ENCODE measurements at places on chromosomes 7 and 10.

DNA sequence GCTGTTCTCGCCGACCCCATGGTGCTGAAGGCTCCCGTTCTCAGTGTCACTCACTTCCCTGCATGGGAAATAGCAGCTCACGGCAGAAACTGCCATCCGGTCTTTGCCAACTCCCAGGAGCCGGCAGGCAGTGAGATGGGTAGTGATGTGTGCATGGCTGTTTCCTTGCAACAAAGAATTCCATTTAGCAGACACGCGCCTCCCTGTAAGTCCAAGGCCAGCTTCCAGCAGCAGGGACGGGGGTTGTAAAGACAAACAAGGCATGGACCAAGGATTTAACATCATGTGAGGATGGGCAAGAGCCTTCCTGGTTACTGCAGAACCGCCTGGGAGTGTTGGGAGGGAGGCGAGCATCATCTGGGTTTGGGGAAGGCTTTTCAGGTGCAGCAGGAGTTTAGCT is 273.1 kb downstream of the GLRX3 start:
- DNase-seq = no peak

DNA sequence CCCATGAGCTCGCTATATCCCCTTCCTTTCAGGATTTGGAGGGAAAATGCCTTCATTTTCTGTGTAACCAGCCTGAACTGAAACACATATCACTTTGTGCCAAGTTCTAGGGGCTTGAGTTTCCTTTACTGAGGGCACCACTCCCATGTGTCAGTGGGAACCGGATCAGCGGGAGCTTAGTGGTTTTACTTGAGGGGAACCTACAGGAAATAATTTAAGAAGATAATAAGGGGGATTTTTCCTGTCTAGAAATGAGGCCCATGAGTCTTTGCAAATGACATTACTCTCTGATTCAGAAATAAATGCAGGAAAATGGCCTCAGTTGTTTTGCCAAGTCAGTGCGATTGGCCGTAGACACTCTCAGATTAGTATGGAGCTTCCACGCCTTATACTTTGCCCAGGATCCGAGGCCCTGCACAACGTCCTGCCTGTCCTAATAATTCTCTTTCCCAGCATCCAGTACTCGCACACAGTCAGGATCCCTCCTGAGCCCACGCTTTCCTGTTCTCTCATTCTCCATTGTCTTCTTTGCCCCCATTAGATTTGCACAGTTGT is 86.4 kb upstream of the LYZL1 start:
- DNase-seq = no peak

DNA sequence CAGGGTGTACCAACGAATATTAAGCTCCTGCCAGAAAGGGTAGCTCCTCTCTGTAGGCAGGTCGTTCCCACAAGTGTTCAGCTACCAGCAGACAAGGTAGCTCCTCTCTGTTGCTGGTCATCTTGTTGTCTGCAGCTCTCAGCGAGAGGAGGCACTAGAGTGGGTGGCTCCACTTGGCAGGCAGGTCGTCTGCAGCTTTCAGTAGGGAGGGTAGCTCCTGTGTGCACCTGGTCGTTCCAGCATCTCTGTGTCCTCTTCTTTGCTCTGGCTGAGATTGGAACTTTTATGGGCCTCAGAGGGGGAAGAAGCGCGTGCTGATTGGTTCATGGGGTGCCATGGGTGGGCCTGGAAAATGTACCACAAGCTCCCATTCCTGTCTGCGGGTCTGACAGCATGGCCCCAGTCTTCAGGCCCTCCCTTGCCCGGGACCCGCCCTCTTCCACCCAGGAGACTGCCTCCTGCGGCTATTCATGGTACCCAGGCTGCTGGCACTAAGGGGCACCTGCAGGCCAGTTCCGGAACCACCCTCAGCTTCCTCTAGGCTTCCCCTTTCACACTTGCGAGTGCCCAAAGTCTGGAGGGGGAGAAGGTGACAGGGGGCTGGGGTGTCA is 63.9 kb upstream of the CACNA2D1 start:
- no peak for DNase-seq

GRCh38 chr7:96968981-96969380 is 36.4 kb upstream of the DLX6 start:
- DNase-seq = no peak

- DNase-seq = peak; percentile 81
Measured at GRCh38 chr7:127347567-127348246, 44.8 kb downstream of the ZNF800 start.

- DNase-seq = no peak
Measured at GRCh38 chr10:129793479-129793878, 170.6 kb downstream of the EBF3 start.

GRCh38 chr10:71303569-71303907 is 15.5 kb upstream of the SLC29A3 start:
- DNase-seq = no peak

DNA sequence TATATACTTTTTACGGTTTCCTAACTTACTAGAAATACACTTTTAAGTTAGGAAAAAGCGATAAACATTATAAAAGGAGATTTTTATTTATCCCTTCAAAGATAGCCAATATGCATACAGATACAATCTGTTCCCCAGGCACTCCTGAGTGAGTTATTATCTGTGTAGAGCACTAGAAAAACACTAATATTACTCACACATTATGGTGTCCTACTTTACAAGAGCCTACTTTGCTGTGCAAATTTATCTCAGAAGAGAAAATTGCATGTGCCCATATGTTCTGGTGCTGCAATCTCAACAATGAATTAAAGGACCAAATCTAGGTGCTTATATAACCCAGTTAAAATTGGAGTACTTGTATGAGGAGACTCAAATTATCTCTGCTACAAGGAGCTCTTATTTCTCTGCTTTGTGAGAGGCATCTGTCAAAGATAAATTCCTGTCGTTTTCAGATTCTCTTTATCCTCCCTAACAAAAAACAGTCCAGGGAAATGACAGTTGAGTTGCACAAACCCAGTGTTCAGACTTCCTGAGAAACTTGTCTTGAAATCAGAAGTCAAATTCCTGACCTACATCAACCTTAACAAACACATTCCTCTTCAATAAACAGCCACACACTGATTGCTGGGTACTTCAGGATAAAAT is 28.9 kb downstream of the CPA1 start:
- DNase-seq = no peak

DNA sequence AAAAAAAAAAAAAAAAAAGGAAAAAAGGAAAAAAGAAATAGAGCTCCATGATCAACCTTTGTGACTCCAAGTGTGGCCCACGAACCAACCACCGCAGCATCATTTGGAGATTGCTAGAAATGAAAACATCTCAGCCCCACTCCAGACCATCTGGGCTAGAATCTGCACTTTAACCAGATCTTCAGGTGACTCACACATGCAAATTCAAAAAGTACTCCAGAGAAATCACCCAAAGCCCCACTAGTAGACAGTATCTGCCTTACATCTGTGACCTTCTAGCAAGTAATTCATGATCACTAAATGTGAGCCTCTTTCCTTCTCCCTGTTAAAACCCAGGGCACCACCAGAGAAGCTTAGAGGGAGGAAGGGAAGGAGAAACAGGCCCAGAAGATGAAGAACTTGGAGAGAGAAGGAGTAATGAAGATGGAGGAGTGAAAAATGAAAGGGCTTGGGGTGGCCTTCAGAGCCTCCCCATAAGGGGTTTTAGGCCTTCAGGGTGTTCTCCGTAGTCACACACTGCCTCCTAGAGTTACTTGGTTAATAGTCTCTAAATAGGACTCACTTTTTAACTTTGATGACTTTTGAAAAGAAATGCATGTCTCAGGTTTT is 94.0 kb downstream of the SLC37A3 start:
- peak; percentile 70 for DNase-seq

GRCh38 chr10:62162261-62162981 is 106.2 kb downstream of the RTKN2 start:
- no peak for DNase-seq

DNA sequence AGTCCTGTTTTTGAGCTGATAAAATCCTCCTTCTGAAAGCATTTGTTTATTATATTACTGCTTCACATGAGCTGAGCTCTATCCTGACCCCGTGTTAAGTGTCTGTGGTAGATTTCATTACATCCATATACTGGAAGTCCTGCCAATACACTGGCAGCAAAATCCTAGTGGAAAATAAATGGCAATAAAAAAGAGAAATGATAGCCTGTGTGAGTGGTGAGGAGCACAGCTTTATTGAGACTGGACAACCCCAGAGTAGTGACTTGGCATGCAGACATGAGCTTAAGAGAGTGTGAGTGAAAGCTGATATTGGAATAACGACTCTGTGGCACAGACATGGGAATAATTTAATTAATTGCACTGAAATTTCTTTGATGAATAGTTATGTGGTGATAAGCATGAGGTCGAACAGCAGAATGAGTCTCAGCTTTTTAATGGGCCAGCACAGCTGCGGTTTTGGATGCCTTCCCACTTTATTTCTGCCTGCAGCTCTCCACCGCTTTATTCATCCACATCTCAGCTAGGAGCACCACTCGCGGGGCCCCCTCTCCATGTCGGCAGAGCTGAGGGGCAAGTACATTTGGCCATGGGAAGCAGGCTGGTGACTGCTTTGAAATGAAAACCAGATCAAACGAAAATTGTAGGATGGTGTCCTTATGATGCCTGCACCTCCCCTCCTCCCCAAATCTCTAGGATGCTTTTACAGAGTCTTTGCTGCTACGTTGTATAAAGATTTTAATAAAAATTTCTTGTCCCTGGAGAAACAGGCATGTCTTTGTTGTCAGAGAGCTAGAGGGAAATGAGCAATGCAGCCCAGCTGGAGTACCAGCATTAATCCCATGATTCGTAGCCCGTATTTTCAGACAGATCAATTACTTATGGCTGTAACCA is 494.3 kb downstream of the AUTS2 start:
- DNase-seq = no peak

All from hematopoietic multipotent progenitor cell treated with erythropoietin and hydrocortisone succinate and interleukin-3 and kit ligand, for 6 days (in vitro differentiated cells).